GM12865 (cell line): ENCODE measurements at places on chromosomes 5 and 9.
A peak's percentile ranks its signal among the peaks of the same experiment; 100 is the strongest.

DNA sequence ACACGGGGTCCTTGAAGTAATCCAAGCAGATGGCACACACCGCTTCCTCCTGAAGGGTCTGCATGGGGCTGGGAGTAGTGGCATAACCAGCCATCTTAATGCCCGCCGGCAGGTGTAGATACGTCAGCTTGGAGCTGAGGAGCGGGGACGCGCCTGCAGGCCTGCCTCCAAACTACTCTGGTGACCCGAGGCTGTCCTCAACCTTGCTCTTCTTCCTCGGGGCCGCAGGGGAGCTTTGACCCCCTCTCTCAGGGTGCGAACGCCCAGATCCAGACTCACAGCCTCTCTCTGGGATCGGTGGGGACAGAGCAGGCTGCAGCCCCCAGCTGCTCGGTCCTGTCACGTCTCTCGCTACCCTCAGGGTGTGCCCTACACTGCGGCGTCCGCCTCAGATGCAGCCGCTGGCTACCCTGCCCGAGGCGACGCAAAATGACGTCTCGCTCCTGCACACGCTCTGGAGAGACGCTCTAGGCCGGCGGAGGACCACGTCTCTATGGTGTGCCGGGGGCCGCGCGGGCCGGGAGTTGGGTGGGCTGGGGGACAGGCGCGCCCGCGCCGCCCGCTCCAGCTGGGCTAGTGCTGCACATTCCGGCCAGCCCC, at the start of gene TRIM52:
TSS of gene TRIM52 (minus strand) at position 424 of the 600 bp plus-strand sequence. CDS start at position 94, 330 bp downstream.
- peak; percentile 96 for DNase-seq

DNA sequence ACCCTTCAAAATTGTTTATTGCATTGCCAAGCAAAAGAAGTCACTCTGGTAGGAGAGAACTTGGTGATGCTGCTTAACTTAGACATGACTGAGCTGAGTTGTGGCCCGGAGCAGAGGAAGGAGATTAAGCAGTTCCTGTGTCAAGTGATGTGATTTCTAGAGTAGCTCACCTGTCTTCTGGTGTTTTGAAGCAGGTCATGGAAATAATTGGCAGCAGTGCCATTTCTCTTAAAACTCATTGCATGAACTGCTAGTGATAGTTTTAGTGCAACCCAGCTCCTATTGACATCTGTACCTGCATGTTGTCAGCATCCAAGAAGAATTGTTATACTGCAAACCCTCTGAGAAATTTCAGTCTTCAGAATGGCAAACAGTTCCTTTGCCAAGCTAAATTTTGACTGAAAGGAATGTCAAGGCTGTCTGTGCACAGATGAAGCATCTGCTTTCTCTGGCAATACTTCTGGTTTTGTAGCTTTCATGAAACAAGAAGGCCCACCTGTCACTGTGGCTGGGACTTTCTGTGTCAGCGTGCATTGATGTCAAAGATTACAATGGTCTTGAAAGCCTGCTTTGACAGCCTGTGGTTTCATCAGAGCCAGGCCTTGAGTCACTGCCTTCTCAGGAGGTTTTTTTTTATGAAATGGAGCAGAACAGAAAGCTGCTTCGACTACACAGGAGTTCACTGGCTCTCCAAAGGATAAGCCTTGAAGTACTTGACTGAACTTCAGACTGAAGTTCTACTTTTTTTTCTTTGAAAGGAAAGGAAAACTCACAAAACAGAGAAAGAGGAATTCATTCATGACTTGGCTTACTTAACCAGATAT, 90.6 kb downstream of the RALGPS1 start:
- peak; percentile 97 for DNase-seq

GRCh38 chr5:164148292-164148691, 642.9 kb downstream of the MAT2B start:
- no peak for DNase-seq

DNA sequence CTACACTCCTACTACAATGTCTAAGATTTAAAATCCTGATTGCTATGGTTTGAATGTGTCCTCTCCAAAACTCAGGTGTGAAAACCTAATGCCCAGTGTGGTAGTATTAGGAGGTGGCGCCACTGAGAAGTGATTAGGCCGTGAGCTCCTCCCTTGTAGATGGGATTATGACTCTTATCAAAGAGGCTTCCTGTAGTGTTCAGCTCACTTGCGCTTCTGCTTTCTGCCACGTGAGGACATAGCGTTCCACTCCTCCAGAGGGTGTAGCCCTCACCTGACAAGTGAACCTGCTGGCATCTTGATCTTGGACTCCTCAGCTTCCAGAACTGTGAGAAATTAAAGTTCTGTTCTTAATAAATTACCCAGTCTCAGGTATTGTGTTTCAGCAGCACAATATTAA, 33.0 kb upstream of the WHRN start:
- peak; percentile 57 for DNase-seq

DNA sequence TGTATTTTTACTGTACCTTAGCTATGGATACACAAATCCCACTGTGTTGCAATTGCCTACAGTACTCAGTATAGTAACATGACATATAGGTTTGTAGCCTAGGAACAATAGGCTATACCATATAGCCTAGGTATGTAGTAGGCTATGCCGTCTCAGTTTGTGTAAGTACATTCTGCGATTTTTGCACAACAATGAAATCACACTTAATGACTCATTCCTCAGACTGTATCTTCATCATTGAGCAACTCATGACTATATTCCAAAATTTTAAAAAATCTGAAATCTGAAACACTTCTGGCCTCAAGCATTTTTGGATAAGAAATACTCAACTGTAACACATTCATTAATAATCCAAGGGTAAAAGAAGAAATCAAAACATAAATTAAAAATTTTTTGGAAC, 666.8 kb upstream of the GRAMD2B start:
- DNase-seq, result no peak

GRCh38 chr9:119559056-119559455, 189.8 kb upstream of the BRINP1 start:
- DNase-seq, result no peak

DNA sequence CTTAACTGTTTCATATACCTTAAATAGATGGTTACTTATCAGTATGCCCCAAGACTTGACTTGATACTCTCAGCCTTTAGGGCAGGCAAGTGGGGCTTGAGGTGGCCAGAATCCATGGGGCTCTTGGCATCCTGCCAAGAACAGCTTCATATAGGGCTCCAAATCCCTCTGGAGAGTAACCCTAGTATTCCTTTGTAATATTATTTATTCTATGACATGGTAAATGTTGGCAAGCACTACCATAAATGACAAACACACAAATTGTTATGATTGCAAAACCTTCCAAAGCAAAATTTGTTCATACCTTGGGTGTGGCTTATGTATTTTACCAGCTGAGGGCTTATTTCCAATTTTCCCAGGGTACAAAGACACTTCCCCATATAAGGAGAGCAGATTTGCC, 257.4 kb upstream of the TRPC7 start:
- no peak for DNase-seq

- DNase-seq, result peak; percentile 84
Measured at GRCh38 chr5:59380350-59380951, 513.1 kb downstream of the PDE4D start.

DNA sequence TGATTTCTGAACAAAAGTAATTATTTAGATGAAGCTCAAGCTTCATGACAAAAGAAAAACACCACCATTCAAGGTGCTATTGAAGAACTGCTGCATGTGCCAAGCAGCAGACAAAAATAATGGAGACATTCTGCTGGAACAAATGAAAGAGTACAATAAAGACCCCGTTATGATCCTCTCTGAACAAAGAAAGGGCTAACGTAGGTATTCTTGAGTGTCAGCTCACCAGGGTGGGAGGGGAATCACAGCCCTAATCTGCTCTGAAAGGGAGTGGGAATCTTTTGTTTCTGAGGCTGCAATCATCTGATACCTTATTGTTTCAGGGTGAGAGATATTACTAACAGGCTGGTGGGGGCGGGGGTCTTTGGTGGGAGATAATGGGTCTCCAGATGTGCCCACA, 15.4 kb downstream of the CEMIP2 start:
- DNase-seq, result no peak

GRCh38 chr5:85602843-85603242, 1014.9 kb upstream of the COX7C start:
- no peak for DNase-seq

- DNase-seq, result no peak
Measured at GRCh38 chr5:16538006-16538405, 72.4 kb upstream of the ZNF622 start.

GRCh38 chr9:101442318-101442717, 6.7 kb upstream of the ALDOB start:
- no peak for DNase-seq

- DNase-seq, result no peak
Measured at GRCh38 chr9:12702160-12702758, 9.1 kb downstream of the TYRP1 start.

DNA sequence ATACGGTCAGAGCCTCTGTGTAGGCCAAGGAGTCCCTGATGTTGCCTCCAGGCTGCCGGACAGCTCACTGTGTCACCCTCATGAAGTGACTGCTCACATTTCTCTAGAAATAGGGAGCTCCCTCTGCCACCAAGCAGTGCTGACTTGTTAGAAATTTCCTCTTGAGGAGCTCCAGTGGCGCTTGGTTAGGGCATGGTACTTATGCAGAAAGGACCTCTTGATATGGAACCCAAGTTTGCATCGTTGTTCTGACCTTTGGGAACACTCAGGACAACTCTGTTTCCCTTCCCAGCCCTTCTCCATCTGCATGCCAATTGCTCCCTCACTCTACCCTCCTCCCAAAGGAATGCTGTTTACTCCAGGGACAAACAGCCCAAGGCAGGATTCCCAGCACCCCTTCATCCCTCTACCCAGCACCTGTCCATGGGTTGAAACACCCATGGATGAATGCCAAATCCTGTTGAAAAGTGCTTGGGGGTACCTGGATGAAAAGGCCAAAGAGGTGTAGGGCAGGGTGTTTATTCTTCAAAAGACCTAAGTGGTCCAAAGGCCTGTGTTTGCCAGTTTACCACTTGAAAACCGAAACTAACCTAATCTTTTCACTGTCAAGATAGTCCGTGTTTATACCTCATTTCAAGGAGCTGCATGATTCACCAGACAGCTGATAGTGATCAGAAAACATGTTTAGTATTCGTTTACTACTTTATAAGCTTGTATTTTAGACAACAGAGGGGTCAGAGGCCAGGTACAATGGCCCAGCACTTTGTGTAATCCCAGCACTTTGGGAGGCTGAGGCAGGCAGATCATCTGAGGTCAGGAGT, 51.1 kb downstream of the KLF4 start:
- DNase-seq, result no peak

- no peak for DNase-seq
Measured at GRCh38 chr5:133384903-133385302, 227.4 kb downstream of the FSTL4 start.

GRCh38 chr9:107632661-107633060, 143.1 kb upstream of the KLF4 start:
- DNase-seq, result no peak

- DNase-seq, result no peak
Measured at GRCh38 chr9:133569891-133570690, 35.6 kb downstream of the ADAMTSL2 start.
